ENCODE measurements at places on chromosomes 7 and 10.

- DNase-seq = peak; percentile 61
Observed at GRCh38 chr10:73096041-73096448, 621 bp downstream of the P4HA1 start.

- DNase-seq = no peak
Observed at GRCh38 chr10:114420811-114421485, 16.6 kb upstream of the AFAP1L2 start.

DNA sequence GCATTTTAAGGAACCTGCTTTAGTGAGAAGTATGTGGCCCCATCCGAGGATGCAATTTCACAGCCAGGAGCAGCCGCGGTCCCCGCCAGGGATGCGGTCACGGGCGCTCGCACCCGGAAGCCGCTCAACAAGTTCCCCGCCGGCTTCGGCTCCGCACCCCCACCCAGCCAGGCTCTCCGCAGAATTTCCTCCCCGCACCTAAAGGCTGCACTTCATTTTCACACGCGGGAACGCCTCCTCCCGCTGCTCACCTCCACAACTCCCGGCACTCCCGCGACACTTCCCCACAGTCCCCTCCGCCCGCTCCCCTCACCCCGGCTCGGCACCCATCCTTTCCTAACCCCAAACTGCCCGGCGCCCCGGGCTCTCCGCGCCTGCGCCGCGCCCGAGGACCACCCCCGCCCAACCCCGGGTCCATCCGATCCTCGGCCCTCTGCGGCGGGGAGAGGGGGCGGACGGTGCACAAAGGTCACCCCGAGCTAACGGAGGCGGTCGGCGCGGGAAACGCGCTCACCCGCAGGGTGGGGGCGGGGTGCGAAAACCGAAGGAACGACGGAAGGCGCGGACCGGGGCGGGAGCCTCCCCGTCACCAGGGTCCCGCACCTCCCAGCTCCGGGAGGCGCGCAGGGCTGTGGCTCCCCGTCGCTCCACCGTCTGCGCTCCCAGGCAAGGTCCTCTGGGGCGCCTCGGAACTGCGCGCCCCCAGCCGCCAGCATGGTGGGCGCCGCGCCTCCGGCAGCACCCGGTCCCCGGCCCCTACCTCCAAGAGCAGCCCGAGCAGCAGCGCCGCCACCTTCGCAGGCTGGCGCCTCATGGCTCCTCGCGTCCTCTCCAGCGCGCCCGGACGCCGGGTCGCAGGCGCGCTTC lies 558 bp downstream of the VOPP1 start:
- peak; percentile 70 for DNase-seq

GRCh38 chr7:77453531-77453930 lies 37.4 kb upstream of the GSAP start:
- no peak for DNase-seq

DNA sequence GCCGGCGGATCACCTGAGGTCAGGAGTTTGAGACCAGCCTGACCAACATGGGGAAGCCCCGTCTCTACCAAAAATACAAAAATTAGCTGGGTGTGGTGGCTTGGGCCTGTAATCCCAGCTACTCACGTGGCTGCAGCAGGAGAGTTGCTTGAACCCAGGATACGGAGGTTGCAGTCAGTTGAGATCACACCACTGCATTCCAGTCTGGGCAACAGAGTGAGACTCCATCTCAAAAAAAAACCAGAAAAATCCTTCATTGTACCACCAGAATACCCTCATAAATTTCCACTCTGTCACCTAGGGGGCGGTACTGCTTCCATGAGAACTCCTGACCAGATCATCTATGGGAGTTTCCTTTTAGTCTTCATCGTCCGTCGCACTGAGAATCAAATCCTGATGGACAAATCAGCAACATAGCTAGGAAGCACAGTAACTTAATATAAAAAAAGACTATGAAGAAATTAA lies 225.8 kb upstream of the KLF14 start:
- DNase-seq = peak; percentile 68

GRCh38 chr10:76111986-76112825 lies 680.8 kb downstream of the LRMDA start:
- no peak for DNase-seq

DNA sequence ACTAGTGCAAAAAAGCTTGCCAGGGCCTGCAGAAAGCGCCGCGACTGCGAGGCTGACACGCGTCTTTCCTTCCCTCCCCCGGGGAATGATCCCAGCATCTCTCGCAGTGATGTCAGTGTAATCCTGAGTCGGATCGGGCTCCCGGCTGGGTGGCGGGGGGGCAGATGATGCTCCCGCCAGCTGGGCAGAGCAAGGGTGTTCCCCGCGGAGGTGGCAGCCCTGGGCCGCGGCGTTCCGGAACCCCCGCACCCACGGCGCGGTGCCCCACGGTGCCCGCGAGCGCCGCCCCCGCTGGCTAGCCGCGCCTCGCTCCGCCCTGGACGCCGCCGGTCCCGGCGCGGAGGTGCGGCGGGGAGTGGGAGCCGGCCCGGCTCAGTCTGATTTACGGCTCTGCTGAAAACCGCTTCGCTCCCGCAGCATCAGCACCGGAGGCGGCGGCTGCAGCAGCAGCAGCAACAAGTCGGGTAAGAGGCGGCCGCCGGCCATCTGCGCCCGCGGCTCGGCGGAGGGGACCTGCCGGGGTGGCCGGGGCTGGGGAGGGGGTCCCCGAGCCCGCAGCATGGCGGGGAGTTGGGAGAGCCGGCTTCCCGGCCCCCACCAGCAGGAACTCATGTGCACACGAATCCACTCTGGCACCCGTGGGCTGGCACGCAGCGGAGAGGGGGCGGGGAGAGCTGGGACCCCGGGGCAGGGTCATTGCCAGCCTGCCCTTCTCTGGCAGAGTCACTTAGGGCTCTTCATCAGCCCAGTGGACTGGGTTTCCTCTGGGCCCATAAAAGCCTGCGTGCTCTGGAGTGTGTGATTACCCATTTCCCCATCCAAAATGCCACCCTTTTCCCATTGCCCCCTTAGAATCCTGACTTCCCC lies at the start of gene ZNF365:
TSS of gene ZNF365 (plus strand) at position 375 of the 867 bp plus-strand sequence. CDS start 1,825 bp downstream, outside the sequence.
- peak; percentile 24 for DNase-seq

- DNase-seq = no peak
Observed at GRCh38 chr7:147033641-147034040, 917.0 kb downstream of the CNTNAP2 start.

- no peak for DNase-seq
Observed at GRCh38 chr10:112834751-112835181, 115.3 kb upstream of the TCF7L2 start.

- no peak for DNase-seq
Observed at GRCh38 chr10:3350205-3350604, 177.6 kb upstream of the PITRM1 start.

GRCh38 chr7:51045319-51046102 lies 262.8 kb upstream of the GRB10 start:
- peak; percentile 97 for DNase-seq

DNA sequence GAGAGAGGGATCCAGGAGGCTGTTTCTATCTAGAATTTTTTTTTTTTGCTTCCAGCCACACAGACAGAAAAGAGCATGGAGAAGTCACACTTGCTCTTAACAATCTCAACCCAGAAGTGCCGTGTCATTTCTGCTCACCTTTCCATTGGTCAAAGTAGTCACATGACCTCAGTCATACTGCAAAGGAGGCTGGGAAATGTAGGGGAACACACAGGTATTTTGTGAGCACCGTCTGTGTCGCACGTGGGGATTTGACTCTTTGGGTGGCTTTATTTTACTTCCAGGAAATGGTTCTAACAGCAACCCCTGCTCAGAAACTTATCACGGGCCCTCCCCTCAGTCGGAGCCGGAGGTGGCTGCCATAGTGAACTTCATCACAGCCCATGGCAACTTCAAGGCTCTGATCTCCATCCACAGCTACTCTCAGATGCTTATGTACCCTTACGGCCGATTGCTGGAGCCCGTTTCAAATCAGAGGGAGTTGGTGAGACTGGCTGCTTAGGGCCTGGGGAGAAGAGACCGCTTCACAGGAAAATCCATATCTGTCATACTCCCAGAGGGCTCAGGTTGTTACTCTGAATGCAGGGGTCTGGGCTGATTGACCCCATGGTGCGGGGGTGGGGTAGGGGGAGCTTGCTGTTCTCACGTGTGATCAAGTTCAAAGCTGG lies 13.1 kb upstream of the CPA1 start:
- no peak for DNase-seq

DNA sequence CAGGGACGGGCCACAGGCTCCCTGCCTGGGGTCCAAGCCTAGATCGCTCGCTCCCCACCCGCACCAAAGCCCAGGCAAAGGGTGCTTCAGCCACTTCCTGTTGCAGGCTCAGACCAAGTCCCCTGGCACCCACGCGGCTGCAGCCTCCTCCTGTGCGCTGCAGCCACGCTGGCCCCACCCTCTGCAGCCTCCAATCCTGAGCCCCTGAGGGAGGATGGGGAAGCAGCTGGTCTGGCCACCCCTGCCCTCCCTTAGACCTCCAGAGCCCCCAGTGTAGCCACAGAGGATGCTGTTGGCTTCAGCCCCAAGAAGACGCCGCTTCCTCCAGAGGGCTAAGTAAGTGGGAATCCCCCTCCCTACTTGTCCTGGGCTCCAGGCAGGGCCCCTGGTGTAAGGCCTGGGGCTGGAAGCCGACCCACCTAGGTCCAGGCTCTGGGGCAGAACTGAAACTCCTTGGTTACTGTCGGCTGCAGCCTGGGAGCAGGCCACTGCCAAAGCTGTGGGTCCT lies 9.4 kb downstream of the LIMK1 start:
- no peak for DNase-seq

- no peak for DNase-seq
Observed at GRCh38 chr10:68121852-68122251, 12.6 kb downstream of the MYPN start.

GRCh38 chr10:34739915-34740314 lies 75.2 kb downstream of the PARD3 start:
- no peak for DNase-seq

GRCh38 chr7:24882989-24883621 lies 96.9 kb downstream of the OSBPL3 start:
- DNase-seq = no peak

GRCh38 chr10:86370006-86370585 lies 3.5 kb upstream of the GRID1 start:
- DNase-seq = no peak

- DNase-seq = no peak
Observed at GRCh38 chr10:22022257-22023032, 18.9 kb upstream of the DNAJC1 start.

GRCh38 chr7:155580367-155580766 lies 34.0 kb upstream of the CNPY1 start:
- DNase-seq = no peak

DNA sequence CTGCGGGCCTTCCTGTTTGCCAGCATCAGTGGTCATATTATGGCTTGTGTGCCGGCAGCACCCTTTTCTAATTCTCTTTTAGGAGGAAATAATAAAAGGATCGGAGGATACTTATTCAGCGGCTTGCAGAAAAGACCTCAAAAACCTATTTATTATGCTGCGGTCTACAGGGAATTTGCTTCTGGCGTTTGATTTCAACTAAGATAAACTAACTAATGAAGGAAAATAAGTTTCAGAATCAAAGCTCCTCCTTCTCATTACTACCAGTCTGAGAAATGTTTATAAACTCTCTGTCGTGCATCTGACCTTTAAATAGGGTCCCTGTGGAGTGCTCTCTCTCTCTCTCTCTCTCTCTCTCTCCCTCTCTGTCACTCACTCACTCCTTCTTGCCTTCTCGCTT lies 335.0 kb upstream of the GLI3 start:
- DNase-seq = no peak

DNA sequence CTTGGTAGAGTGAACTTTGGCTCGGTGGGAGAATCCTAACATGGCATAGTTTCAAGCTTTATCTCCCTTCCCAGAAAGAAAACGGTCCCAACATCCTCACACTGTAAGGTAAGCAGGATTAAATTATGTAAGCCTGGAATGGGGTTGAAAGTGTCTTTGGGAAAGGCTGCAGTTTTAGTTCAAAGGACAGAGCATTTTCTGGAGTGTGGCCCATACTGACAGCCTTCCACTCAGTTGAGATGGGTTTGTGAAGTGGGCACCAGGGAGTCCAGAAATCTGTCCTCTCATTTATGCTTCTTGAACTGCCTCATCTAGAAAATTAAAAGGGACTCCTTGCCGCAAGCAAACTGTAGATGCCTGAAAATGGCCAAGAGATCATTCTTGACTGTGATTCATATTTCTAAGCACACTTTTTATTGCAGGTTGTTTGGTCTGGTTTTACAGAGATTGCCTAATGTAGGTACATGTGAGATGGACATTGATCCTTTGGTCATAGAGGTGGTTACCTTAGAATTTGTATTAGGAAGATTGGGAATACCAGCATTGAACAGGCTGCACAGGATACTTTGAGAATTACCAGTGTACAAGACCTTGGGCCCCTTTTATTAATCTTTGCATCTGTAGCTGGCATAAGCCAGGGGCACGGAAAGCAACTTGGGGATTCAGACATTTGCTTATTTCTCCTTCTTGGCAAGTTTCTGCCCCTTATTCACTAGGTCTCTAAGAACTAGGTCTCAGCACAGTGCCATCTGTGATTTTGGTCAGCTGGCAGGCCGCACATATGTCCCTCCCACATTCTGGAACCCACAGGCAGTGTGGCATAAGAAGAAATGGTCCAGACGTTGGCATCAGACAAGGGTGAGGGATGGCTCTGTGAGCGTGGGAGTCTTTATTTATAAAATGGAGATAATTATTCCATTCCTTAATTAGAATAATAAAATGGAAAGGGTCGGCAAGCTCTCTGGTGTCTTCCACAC lies 125.9 kb downstream of the GLCCI1 start:
- DNase-seq = no peak

DNA sequence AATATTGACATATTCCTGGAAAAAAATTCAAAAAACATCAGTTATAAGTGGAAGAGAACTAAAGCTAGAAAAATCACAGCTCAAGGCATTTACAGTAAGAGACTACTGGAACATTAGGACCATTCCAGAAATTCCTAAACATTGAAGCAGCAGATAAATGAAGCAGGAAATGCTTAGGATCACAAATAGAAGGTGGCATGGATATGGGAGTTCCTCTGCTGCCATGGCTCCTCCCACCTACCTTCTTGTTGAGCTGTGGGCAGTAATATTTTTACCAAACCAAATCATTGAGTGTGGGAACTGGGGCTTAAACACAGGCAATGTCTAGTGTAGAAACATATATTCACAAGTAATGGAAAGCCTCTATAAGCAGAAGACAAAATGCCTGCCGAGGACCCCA lies 292.8 kb downstream of the ANKRD7 start:
- no peak for DNase-seq

DNA sequence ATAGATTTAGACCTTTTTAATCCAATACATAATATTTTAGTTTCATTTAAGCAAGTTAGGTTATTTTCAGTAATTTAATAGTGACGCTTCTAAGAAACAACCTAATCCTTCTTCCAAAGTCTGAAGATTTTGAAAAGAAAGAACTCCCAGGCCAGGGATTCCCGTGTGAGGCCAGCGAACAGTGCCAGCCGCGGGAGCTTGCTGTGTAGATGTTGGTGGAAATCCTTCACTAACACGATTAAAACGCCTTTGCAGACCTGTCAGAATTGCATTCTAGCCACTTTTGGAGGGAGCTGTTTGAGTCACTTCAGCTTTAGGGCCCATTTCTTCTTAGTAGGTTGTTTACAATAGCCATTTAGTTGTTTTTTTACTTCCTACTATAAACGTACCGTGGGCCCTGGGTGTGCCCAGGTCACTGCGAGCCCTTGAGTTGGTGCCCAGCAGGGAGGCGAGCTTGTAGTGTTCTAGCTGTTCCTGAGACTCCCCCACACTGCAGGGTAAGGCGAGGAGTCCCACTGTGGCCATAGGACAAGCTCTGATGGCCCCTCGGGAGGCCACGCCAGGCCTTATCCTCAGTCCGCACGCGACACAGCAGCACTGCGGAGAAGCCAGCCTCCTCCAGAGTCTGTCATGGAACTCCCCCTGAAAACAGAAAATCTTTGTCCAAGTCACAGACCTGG lies 32.3 kb downstream of the PPP2R2D start:
- no peak for DNase-seq

Data from LoVo (cell line).